Foreskin melanocyte (primary cell): ENCODE measurements at places on chromosomes 13 and 19.

DNA sequence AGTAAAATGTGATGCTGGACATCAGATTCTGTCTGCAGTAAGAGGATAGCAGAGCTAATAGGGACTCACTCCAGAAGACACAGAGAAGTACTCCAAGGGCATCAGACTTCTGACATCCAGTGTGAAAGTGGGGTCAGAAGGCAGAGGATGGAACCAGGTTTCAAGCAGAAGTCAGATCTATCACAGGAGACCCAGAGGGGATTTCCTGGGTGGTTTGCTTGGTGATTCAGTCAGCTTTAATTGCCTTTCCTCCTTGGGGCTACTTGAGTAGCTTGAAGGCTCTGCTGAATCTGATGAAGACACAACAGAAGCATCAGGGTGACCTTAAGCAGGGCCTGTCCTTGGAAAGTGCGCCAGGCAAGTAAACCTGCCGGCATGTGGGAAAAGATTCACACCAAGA lies 300.6 kb downstream of the COG6 start:
- DNase-seq = no peak

GRCh38 chr13:73303851-73304250 lies 245.0 kb downstream of the KLF5 start:
- DNase-seq = no peak

DNA sequence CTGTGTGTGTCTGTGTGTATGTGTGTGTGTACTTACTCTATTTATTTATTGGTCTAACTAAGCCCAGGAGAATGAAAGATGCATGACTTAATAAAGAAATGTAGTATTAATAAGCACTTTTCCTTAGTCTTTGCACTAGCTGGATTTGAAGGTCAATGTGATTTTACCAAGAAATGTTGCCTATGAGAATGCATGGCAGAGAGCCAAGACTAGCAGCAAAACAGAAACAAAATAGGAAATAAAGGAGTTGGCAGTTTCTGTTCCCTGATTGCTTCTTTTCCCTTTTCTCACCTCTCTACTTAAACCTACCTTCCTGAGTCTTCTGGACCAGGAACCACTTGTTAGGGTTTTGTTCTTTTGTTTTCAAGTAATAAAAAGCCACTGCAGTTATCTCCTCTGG lies 286.1 kb downstream of the KCTD12 start:
- peak; percentile 9 for DNase-seq

DNA sequence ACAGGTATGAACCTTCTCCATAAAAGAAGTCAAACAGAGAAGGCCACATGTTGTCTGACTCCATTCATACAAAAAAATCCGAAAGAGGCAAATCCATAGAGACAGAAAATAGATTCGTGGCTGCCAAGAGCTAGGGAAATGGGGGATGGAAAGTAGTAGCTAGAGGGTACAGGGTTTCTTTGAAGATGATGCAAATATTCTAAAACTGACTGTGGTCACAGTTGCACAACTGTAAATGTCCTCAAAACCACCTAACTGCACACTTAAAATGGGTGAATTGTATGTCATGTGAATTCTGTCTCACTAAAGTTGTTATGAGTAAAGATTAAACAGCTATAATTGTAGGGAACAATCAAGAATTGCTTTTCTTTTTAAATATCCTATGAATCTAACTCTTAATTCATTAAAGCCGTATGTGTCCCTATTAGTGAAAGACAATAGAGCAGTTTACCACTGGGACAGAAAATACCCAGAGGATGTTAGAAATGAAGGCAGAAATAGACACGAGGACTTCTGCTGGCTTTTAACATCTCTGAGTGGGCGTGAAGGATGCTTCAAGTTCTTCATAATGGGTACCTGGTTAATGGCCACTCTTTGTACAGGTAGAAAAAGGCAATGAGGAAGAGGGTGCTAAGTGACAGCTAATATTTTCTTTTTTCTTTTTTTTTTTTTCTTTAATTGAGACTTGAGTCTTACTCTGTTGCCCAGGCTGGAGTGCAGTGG lies 21.2 kb downstream of the INSR start:
- DNase-seq = peak; percentile 41

DNA sequence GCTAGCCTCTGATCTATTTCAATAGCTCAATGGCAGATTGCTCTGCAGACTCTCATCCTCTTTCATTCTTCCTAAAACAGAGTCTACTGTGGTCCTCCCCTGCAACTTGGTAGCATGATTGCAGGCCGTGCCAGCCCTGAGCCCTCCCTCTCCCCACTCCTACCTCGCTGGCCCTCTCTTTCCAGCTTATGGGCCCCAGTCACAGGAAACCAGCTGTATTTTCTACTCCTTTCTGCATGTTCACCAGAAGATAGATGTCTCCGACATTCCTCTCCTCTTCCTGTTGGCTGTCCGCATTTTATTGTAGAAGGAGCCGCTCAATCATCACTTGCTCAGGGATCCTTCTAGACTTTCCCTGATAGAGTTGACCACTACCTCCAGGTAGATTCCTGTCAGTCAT lies 50.2 kb downstream of the SERP2 start:
- DNase-seq = no peak

DNA sequence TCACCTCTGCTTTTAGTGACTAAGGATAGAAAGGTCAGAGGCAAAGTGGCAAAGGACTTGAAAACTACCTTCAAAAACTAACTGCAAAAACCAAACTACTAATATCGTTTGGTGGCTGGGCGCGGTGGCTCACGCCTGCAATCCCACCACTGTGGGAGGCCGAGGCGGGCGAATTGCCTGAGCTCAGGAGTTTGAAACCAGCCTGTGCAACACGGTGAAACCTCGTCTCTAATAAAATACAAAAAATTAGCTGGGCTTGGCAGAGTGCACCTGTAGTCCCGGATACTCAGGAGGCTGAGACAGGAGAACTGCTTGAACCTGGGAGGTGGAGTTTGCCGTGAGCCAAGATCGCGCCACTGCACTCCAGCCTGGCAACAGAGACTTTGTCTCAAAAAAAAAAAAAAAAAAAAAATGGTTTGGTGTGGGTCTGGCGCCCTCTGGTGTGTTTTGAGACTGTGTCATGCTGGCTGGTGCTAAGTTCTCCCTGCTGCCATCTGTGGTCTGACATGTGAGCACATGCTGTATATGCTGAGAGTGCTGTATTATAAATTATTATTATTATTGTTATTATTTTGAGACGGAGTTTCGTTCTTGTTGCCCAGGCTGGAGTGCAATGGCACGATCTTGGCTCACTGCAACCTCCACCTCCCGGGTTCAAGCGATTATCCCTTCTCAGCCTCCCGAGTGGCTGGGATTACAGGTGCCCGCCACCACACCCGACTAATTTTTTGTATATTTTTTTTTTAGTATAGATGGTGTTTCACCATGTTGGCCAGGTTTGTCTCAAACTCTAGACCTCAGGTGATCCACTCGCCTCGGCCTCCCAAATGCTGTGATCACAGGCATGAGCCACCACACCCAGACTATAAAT lies 36.0 kb upstream of the RNF17 start:
- peak; percentile 69 for DNase-seq
